ENCODE measurements at places on chromosomes 7 and 10. TPM values are rescaled to one million over a fixed set of nuclear protein-coding genes. Genes with fewer than 3 reads are reported as not detected.

The LEP gene
- not detected for total RNA-seq

The GLI3 gene
- total RNA-seq = 2.6 TPM

The NCAPG2 gene
- 30.1 TPM for total RNA-seq

DNA sequence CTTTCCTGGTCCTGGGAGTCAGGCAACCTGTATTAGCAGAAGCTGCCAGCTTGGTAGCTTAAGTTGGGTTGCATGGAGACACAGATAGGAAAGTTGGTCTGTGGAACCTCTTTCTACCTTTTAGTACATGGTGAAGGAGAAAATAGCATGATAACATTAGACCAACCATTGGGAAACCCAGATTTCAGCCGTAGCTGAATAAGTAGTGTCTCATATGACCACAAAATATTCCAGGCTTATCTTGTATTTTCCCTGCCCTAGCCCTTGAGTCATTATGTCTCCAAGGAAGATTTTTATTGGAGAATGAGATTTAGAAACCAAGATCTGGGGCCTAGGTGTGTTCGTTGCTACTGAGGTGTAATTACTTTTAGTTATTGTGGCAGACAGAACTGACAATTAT is 67.2 kb downstream of the CCSER2 start:
- no peak for DNase-seq

GRCh38 chr7:91569728-91570457 is 305.7 kb downstream of the FZD1 start:
- DNase-seq = no peak

- no peak for DNase-seq
Observed at GRCh38 chr7:47991741-47992311, 12.4 kb upstream of the HUS1 start.

The CPA2 gene
- 0.14 TPM for total RNA-seq

- no peak for DNase-seq
Observed at GRCh38 chr7:118152149-118152548, 31.8 kb upstream of the LSM8 start.

GRCh38 chr10:77006836-77007511 is 630.6 kb downstream of the KCNMA1 start:
- DNase-seq = no peak

DNA sequence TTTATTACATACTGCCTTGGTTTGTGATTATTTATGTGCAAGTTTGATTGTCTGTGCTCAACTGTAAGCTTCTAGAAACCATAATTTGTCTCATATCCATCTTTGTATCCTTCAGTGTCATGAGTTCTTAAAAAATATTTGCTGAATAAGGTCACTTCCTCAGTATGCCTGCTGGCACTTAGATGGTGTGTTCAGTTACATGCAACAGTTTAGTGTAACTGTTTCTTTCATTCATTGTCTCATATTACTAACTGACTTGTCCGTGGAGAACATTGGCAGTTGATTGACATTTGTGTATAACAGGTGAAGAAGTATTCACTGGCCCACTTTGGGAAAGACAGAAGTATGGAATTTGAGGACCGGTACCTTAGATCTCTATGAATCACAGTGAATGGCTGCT is 236.9 kb downstream of the PRKG1 start:
- DNase-seq = no peak

GRCh38 chr10:11164803-11165590 is 147.3 kb downstream of the CELF2 start:
- peak; percentile 26 for DNase-seq

DNA sequence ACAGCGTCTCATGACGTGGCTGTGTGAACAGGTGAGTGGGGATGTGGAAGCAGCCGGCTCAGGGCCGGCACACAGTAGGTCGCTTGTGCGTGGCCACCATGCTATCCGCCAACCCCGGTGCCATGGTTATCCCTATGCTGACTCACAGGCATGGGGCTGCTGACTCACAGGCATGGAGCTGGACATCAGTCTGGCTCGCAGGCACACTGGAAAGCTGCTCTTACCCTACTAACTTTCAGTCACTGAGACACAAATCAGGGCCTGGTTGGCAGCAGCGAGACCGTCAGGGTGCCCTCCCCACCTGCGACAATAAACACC is 341.9 kb downstream of the PTPRN2 start:
- no peak for DNase-seq

GRCh38 chr10:124708922-124709520 is 35.2 kb downstream of the FAM53B start:
- DNase-seq = no peak

- DNase-seq = no peak
Observed at GRCh38 chr7:111756687-111757178, 194.4 kb upstream of the IMMP2L start.

The MXI1 gene
- 5.4 TPM for total RNA-seq

The GRM8 gene
- total RNA-seq = not detected

The IGF2BP3 gene
- total RNA-seq = 49.3 TPM
